ENCODE measurements at places on chromosomes 1 and 21. TPM values are rescaled to one million over a fixed set of nuclear protein-coding genes. Genes with fewer than 3 reads are reported as not detected.

Gene ANGPTL3
- not detected for total RNA-seq

Gene DCDC2B
- total RNA-seq: not detected

Gene KIF14
- 8.5 TPM for total RNA-seq

Gene SV2A
- total RNA-seq: 5.5 TPM

Gene PCP4L1
- 22.8 TPM for total RNA-seq

Gene NPPB
- total RNA-seq: not detected

Gene GPATCH3
- total RNA-seq: 6.4 TPM

Gene F5
- total RNA-seq: 4.5 TPM

Gene CFAP141
- total RNA-seq: not detected

Gene E2F2
- total RNA-seq: 2.9 TPM

Gene CSF3R
- 5.3 TPM for total RNA-seq

Gene DNAJC28
- total RNA-seq: 2.7 TPM

Gene HNRNPCL4
- total RNA-seq: not detected

Gene EIF3I
- total RNA-seq: 102 TPM

Gene PODN
- total RNA-seq: 17.1 TPM

DNA sequence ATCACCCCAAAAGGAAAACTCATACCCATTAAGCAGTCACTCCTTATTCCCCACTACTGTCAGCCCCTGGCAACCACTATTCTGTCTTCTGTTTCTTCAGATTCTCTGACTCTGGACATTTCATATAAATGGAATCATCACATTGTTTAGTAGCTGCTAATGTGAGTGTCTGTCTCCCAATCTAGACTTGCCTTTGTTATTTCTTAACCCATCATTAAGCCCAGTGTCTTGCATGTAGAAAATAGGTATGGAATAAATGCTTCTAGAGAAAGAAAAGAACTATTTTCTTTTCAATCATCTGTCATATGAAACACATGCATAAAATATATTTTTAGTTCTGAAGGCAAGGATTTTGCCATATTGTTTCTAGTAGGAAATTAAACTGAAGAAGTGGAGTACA, 610.0 kb downstream of the PLPP3 start:
- DNase-seq: no peak

DNA sequence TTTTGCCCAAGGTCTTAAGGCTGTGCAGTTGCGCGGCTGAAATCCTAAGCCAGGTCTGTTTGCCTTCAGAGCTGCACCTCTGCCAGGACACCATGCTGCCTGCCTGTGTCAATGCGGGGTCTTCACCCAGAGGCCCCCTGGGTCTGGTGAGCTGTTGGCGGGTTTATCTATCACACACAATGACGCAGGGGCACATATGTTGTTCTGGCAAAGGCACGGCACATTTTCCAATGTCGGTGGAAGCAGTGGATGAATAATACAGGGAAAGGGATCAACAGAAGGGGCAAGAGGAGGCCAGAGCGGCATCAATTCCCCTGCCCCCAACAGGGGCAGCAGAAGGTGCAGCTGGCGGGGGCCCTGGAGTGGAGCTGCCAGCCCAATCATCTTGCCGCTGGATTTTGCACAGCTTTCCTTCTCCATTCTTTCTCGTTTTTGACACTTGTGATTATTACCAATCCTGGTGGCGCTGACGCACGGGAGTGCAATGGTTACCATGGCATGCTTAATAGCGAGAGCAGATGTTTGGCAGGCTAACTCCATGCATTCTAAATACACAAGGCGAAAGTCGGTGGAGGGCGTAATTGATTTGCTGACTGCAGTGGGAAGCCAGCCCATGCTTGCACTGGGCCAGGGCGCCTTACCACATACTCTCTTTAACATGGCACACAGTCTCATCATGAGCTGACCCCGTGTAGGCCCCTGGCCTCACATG, 45.8 kb upstream of the CYP2J2 start:
- DNase-seq: no peak

GRCh38 chr1:53572065-53572814, 113.0 kb downstream of the DMRTB1 start:
- DNase-seq: peak; percentile 49

- DNase-seq: no peak
Measured at GRCh38 chr1:166164995-166165660, 1.7 kb downstream of the FAM78B start.

DNA sequence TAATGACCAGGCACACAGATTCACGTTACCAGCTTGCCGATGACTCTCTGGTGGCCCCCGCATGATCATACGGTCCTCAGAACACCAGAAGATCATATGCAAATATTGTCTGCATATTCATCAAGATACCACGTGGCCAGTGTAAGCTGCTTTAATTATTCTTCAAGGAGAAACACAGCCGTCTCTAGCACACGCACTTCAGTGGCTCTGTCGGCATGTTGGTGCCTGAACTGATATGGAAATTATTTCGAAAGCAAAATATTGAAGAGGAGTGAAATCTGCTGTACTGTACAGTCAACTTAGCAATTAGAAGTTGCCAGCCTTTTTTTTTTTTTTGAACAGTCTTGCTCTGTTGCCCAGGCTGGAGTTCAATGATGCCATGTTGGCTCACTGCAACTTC, 5.9 kb upstream of the KIF26B start:
- DNase-seq: no peak

GRCh38 chr1:67615886-67616285, 69.1 kb upstream of the GADD45A start:
- no peak for DNase-seq

- DNase-seq: no peak
Measured at GRCh38 chr1:221035662-221036153, 156.5 kb downstream of the HLX start.

DNA sequence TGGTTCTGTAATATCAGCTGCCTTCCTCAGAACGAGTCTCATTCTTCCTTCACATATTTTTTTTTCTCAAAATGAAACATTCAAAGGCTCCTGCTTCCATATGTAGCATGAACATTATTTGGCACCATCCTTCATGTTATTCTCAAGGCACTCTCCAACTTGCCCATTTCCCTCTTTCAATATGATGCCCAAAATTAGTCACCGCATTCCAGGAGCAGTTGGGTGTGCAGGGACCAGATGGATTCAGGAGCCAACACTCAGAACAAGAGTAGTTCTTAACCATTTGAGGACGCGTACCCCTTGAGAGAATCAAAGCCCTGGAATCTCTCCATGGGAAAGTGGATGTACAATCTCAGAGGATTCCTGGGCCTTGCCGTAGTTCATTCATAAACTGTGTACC, 50.3 kb downstream of the KCNK1 start:
- DNase-seq: no peak

DNA sequence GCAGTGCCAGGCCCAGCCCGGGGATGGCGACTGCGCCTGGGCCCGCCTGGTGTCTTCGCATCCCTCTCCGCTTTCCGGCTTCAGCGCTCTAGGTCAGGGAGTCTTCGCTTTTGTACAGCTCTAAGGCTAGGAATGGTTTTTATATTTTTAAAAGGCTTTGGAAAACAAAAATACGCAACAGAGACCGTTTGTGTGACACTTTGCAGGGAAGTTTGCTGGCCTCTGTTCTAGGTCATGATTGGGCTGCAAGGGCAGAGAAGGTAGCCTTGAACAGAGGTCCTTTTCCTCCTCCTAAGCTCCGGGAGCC, 719 bp downstream of the SOD1 start:
- DNase-seq: no peak

DNA sequence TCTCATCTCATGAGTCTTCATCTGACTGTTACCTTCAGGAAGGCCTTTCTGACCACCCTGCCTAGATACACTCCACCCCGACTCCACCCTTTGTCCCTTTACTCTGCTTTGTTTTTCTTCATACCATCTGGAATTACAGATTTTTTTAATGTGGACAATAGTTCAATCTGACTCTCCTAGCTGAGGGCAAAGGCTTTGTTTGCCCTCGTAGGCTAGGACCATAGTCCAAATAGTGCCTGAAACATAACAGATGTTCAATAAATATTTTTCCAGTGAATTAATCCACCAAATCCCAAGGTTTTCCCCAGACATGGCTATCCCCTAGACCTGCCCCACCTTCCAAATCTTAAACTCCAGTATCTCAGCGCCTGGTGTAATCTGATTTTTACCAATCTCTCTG, 176.5 kb upstream of the GJB5 start:
- DNase-seq: no peak

- no peak for DNase-seq
Measured at GRCh38 chr1:72705921-72706320, 423.6 kb upstream of the NEGR1 start.

- no peak for DNase-seq
Measured at GRCh38 chr1:53132176-53132575, 10.3 kb downstream of the SLC1A7 start.

GRCh38 chr1:218459878-218460711, 115.0 kb downstream of the TGFB2 start:
- peak; percentile 67 for DNase-seq

- no peak for DNase-seq
Measured at GRCh38 chr1:169200319-169200718, 93.8 kb downstream of the ATP1B1 start.

- no peak for DNase-seq
Measured at GRCh38 chr1:203351037-203351625, at the start of gene FMOD. TSS of gene FMOD (minus strand) at chr1:203351122. CDS start at chr1:203348270, 2,852 bp downstream.

- DNase-seq: no peak
Measured at GRCh38 chr1:238187575-238187949, 296.8 kb upstream of the ZP4 start.

- DNase-seq: no peak
Measured at GRCh38 chr1:159935719-159936272, 9.6 kb downstream of the IGSF9 start.

All from urinary bladder (tissue), 4 donors.